Esophagus squamous epithelium (tissue), 5 donors: ENCODE measurements at places on chromosomes 3 and 15.

- DNase-seq: no peak
Observed at GRCh38 chr3:133896002-133896761, 500 bp upstream of the RAB6B start.

- DNase-seq: no peak
Observed at GRCh38 chr3:9146367-9147071, 102.9 kb downstream of the SRGAP3 start.

- DNase-seq: no peak
Observed at GRCh38 chr3:49378249-49378895, 20.2 kb upstream of the GPX1 start.

- DNase-seq: no peak
Observed at GRCh38 chr15:92809880-92810361, 90.2 kb upstream of the CHD2 start.

- DNase-seq: no peak
Observed at GRCh38 chr3:27945229-27945628, 223.1 kb upstream of the EOMES start.

DNA sequence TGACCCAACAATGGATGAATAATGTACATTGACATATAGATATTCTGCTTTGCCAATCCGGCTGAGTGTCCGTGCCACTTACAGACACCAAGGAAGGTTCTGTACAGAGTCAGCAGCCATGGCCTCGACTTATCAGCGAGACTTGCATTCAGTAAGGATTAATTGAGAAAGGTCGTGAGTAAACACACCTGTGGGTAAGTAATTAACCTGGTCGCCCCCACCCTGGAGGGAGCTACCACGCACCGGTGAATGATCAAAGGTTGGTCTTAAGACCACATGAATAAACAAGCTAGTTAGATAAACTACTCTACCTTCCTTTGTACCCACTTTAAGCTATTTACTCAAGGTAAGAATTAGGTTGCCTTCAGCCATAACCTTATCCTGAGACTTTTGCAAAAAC lies 66.5 kb upstream of the MFGE8 start:
- DNase-seq: no peak

GRCh38 chr3:191169566-191169965 lies 29.5 kb upstream of the OSTN start:
- DNase-seq: no peak

GRCh38 chr3:69767571-69767970 lies 28.3 kb downstream of the MITF start:
- no peak for DNase-seq

DNA sequence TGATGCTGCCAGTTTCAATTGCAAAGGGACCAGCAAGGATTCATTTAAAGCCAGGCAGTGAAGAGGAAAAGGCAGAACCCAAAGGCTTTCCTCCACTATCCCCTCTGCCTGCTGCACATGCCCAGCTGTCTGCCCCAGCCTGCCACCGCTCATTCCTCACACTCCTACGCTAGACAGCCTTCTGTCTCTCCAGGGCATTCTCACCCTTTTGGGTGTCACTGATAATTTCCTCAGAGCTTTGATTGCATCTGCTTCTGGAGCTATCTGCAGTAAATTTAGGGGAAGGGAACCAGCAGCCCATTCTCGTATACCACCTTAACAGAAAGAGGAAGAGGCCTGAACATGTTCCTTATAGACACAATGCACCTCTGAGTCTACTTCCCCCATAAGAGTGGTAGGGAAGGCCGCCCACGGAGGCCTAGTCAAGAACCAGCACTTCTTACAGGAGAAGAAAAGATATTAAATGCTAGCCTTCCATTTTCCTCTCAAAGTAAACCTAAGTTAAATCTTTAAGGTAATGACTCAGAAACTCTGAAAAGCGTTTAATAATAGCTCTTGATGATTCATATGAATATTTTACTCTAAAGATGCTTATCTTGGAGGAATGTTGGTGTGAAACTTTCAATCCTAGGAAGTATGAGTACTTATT lies 20.9 kb downstream of the NUDT16 start:
- DNase-seq: no peak

- DNase-seq: no peak
Observed at GRCh38 chr3:172550347-172550943, 27.2 kb upstream of the TNFSF10 start.

GRCh38 chr3:169772305-169772896 lies 795 bp upstream of the MYNN start:
- DNase-seq: no peak

DNA sequence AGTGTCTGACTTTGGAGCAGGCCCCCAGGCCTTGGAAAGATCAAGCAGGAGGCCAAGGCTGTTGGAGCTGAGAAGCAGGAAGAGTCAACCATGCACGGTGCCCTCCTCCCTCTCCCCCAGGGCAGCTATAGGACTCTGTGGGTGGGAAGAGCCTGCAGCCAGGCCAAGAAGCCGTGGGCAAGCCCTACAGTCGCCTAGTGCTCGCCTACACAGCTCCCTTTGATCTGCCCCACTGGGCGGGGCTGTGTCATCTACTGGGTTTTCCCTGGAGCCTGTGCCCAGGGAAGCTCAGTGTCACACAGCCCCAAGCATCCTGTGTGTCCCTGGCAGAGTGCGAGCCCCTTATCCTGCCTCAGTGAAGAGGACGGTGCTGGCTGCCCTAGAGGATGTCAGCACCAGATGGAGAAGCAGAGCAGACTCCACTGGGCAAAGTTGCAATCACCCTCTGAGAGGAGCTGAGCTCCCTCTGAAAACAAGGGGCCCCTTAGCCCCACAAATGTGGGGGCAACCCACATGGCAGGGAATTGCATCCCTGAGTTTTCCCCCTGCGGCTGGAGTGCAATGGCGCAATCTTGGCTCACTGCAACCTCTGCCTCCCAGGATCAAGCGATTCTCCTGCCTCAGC lies 72.2 kb downstream of the KLF13 start:
- DNase-seq: no peak

GRCh38 chr3:8985876-8986275 lies 22.6 kb upstream of the RAD18 start:
- DNase-seq: no peak

DNA sequence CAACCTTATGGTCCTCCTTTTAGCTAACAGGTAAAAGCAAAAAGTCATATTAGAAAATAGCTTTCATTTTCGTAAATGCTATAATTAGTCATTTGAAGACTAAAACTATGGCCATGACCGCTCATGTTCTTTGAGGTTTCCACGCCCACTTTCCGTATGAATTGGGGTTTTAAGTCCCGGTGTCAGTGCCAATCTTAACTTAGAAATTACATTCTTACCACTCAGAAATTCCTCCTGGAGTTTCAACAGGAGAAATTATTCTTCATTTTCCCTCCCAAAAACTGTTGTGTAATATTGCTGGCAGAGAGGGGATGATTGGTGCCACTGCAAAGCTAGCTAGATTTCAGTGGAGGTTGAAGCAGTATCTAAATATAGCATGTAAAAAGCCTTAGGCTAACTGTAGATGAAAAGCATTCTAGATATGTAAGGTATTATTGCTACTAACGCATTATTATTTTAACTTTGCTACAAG lies 71.0 kb upstream of the MDFIC2 start:
- no peak for DNase-seq

DNA sequence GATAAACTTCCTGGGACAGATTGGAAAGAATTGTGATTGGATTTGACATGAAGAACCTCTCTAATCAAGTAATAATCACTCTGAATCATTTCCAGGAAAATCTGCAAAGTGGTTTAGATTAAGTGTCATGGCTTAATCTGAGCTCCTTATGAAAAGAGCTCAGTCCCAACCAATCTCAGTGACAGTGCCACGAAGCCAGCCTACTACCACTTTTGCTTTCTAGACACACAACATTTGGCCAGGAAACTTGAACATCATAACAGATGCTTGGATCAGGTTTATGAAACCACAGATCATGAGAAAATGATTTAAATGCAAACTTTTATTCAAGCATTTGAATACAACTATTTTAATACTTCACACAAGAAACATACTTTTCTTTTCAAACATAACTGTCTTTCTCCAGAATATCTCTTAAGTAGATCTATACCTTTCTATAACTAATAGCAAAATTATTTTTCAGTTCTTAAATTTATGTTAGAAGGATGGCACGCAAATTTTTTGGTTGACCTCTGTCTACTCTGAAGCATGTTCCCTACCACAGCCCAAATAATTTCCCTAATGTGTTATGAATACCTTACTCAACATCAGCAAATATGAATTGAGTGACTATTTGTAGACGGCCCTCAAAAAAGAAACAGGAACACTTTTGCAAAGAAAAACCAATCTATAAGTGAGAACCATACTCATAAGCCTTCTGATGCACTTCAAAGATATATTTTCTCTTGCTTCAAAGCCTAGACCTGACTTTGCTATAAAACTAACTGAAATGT lies 495.0 kb upstream of the ZNF385D start:
- DNase-seq: no peak

DNA sequence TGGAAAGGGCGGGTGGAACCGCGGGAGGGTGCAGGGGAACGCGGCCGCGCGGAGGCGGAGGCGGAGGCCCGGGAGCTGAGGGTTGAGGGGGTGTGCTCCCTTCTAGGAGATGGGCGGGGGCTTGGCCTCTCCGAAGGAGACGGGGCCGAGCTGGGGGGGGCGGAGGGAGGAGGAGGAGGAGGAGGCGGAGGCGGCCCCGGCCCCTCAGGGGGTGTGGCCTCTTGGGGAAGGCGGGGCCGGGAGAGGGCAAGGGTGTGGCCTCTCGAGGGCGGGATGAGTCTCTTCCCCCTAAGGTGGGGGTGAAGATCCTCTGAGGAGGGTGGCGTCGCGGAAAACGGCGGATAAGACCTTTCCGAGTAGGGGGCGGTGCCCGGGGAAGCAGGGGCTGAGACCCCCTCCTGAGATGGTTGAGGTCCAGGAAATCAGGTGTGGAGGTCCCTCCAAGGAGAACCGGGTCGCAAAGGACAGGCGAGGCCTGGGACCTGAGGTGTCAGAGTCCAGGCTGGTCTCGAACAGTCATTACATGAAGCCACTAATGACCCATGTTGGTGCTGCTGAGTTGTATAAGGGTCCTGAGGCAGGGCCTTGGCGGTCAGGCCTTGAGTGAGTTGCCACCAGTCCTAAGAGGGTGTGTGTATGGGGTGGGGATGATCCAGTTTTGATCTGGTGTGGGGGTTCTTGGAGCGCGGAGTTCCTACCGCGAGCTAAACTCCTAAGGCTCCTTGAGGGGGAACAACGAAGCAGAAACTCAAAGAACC lies 759 bp downstream of the WDR6 start:
- peak; percentile 55 for DNase-seq

- no peak for DNase-seq
Observed at GRCh38 chr15:70507772-70508371, 255.5 kb downstream of the UACA start.

GRCh38 chr3:185594073-185594472 lies 8.0 kb downstream of the SENP2 start:
- DNase-seq: no peak

DNA sequence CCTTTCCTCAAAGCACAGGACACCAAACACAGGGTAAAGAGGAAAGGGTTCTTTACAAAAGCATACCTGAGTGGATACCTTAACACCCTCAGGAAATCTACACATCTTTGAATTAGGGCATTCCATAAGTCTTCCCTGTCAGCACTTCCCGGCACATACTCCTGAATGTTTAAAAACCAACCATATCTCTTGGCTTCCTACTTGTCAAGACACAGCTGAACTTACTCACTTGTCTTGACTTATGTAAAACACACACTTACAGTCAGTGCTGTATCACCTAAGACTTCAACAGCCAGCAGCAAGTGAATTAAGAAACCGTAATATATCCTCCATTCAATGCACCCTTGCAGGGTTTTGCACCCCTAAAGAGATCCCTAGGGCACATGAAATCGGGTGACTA lies 17.5 kb downstream of the IL1RAP start:
- DNase-seq: no peak

DNA sequence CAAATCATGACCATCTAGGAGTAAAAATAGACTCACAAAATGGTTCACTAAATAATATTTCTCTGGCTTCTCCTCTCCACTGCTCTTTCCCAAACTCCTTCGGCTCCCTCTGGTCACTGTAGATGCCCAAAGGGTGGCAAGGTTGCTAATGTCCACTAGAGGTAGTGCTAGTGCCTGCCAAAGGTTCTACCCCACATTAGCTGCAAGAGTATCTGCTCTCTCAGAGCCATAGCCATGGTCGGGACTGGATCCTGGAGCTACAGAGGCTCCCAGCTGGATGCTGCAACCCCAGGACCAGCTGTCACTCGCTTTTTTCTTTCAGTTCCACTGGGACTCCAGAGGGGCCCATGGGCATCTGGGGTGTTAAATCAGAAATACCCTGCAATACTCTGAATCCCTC lies 8.5 kb downstream of the HTR3D start:
- DNase-seq: no peak

- no peak for DNase-seq
Observed at GRCh38 chr15:82531496-82532382, 8.5 kb downstream of the RPS17 start.

GRCh38 chr3:183953471-183954070 lies 64.1 kb downstream of the ABCC5 start:
- no peak for DNase-seq

DNA sequence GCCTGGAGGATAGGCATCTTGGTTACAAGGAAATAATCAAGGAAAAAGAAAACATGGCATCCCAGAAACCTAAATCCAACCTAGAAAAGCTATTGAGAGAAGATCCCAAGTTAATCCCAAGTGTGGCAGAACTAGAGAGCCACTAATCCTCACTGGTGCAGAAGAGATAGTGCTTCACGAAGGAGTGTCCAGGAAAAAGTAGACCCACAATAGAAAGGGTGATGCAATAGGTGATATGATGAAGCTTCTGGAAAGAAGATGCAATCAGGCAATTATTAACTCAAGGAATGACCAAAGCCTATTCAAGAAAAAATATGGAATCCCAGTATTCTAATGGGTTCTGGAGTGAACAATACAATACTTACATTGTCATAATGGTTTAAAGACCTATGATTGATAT lies 95.2 kb downstream of the AQP9 start:
- no peak for DNase-seq

- no peak for DNase-seq
Observed at GRCh38 chr3:98038876-98039275, 3.8 kb upstream of the GABRR3 start.

DNA sequence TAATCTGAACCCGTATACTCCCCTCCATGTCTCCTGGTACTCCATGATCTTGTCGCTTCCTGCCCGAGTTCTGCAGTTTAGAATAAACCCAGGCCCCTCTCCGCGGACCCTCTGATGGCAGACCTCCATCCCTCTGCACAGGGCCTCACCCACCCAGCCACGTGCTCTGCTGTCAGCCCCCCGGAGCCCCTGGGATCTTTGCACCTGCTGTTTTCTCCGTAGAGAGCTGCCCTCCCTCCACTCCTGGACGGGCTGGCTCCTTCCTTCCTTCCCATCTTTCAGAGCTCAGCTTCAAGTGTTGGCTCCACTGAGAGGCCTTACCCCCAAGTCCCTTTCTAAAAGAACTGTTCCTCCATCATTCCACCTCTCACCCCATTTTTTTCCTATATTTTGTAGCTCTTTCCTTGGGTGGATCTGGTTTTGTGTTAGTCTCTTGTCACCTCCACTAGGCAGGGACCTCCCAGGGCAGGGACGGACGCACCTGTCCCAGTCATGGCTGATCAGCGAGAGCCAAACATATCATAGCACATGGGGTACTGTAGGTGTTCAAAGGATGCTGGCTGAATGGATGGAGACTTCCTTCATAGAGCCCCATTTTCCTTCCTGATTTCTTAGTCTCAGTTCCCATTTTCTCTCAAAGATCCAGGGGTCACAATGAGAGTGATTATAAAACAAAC lies 106.6 kb downstream of the VGLL4 start:
- no peak for DNase-seq
